ENCODE measurements at places on chromosomes 12 and 14. TPM values are rescaled to one million over a fixed set of nuclear protein-coding genes. Genes with fewer than 3 reads are reported as not detected.

The ADAMTS20 gene
- 0.45 TPM for polyA plus RNA-seq

GRCh38 chr12:67709367-67709954 is 60.9 kb downstream of the DYRK2 start:
- H3K27me3 ChIP-seq = no peaks in the 10 kb centered on the region
- H3K36me3 ChIP-seq = no peaks in the 10 kb centered on the region
- no peaks in the 10 kb centered on the region for H3K4me1 ChIP-seq
- H3K4me3 ChIP-seq = no peak overlapping the region
- H3K27ac ChIP-seq = no peak overlapping the region

- no peak overlapping the region for H3K27ac ChIP-seq
- no peaks in the 10 kb centered on the region for H3K27me3 ChIP-seq
- peaks cover 3% of the 10 kb centered on the region for H3K4me1 ChIP-seq
- no peak overlapping the region for H3K4me3 ChIP-seq
- H3K36me3 ChIP-seq = no peaks in the 10 kb centered on the region
- DNase-seq = no peak
Measured at GRCh38 chr14:64830961-64831360, 48.7 kb downstream of the SPTB start.

DNA sequence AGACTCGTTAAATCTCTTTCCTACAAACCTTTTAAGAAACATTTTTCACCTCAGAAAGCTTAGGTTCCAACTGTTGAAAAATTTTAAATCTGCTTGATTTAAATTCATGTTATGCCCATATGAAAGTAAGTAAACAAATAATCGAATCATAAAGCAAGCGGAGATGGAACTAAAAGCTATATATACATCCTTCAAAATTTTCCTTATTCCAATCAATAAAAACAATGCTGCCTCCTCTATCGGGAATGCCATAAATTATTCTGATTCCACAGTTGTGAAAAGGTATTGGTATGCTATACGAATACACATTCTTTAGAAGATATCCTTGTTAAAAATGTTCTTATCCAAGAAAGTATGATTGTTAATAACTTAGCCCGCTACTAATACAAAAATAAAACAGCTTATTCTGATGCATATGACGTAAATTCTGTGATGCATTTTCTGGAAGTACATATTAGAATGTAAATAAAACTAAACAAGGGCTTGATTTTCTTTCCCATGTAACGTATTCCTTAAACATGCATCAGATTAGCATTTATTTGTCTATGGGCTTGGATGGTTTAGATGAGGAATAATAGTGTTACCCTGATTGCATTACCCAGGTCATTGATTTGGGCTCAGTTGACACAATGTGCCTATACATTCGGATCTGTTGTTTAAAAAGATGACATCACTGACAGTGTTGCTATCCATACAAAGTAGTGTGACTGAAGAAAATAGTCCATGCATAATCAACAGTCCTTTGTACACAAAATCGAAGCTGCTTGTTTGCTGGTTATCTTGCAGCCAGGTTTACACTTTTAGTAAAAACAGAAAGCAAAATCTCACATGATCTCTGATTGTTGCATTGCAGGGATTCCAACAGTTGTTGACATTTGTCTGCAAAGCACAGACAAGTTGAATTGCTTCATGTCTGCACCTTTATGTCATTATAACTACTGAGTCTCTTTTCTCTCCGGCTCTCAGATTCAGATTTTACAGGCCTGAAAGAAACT is 656 bp upstream of the DTD2 start:
- H3K4me3 ChIP-seq = peak overlapping the region; percentile 79
- H3K27ac ChIP-seq = peak overlapping the region; percentile 94
- H3K4me1 ChIP-seq = peaks cover 4% of the 10 kb centered on the region
- no peaks in the 10 kb centered on the region for H3K36me3 ChIP-seq
- no peak for DNase-seq
- no peaks in the 10 kb centered on the region for H3K27me3 ChIP-seq

GRCh38 chr14:54567639-54568561 is 972 bp downstream of the SAMD4A start:
- peak; percentile 82 for DNase-seq
- H3K4me3 ChIP-seq = peak overlapping the region; percentile 78
- H3K27ac ChIP-seq = peak overlapping the region; percentile 89
- H3K4me1 ChIP-seq = peaks cover 19% of the 10 kb centered on the region
- H3K36me3 ChIP-seq = no peaks in the 10 kb centered on the region
- H3K27me3 ChIP-seq = no peaks in the 10 kb centered on the region

GRCh38 chr12:42129595-42130204 is 15.0 kb downstream of the GXYLT1 start:
- no peaks in the 10 kb centered on the region for H3K27me3 ChIP-seq
- H3K36me3 ChIP-seq = no peaks in the 10 kb centered on the region
- no peaks in the 10 kb centered on the region for H3K4me1 ChIP-seq

The ESPL1 gene
- polyA plus RNA-seq = 9.2 TPM

DNA sequence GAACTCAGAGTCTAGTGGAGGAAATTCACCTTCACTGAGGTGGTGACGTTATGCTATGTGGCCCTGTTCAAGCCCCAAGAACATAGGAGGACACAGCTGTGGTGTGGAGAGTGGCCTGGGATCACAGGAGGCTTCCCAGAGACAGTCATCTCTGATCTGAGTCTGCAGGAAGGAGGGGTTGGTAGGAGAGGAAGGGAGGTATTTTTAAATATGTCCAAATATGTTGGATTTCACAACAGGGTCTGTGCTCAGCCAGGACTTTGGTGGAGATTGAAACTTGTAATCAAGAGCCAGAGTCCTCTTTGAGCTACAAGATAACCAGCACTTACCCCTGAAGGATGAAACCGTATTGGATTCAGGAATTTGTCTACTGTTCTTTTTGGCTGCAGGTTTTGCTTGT is 26.4 kb upstream of the MED13L start:
- no peaks in the 10 kb centered on the region for H3K36me3 ChIP-seq
- H3K4me3 ChIP-seq = no peak overlapping the region
- no peak for DNase-seq
- no peaks in the 10 kb centered on the region for H3K27me3 ChIP-seq
- no peak overlapping the region for H3K27ac ChIP-seq
- peaks cover 19% of the 10 kb centered on the region for H3K4me1 ChIP-seq

- no peak overlapping the region for H3K27ac ChIP-seq
- peaks cover 9% of the 10 kb centered on the region for H3K36me3 ChIP-seq
- no peak overlapping the region for H3K4me3 ChIP-seq
- DNase-seq = no peak
- H3K27me3 ChIP-seq = no peaks in the 10 kb centered on the region
Measured at GRCh38 chr12:29167988-29168387, 18.9 kb downstream of the FAR2 start.

- H3K4me3 ChIP-seq = no peak overlapping the region
- no peaks in the 10 kb centered on the region for H3K36me3 ChIP-seq
- no peaks in the 10 kb centered on the region for H3K27me3 ChIP-seq
- H3K27ac ChIP-seq = no peak overlapping the region
- DNase-seq = no peak
Measured at GRCh38 chr12:46158501-46158900, 110.3 kb downstream of the SLC38A1 start.

GRCh38 chr14:68458840-68459469 is 333.9 kb downstream of the ZFP36L1 start:
- no peaks in the 10 kb centered on the region for H3K36me3 ChIP-seq
- DNase-seq = peak; percentile 92
- peak overlapping the region; percentile 68 for H3K27ac ChIP-seq
- no peaks in the 10 kb centered on the region for H3K27me3 ChIP-seq
- no peak overlapping the region for H3K4me3 ChIP-seq
- H3K4me1 ChIP-seq = peaks cover 12% of the 10 kb centered on the region

DNA sequence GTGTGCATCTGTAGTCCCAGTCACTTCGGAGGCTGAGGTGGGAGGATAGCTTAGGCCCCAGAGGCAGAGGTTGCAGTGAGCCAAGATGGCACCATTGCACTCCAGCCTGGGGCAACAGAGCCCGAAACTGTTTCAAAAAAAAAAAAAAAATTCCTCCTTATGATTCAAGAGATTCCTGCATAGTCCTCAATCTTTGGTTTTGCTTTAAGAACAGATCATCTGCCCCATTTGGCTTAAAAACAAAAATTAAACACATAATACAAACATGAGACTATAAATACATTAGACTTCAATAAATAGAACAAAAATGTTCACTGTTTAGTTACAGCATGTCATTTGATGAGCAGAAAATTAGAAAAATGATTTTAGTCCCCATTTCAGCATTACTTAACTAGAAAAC is 131.2 kb downstream of the PAWR start:
- H3K4me1 ChIP-seq = no peaks in the 10 kb centered on the region
- no peaks in the 10 kb centered on the region for H3K27me3 ChIP-seq
- H3K4me3 ChIP-seq = no peak overlapping the region
- DNase-seq = no peak

The BCDIN3D gene
- 6.7 TPM for polyA plus RNA-seq

The PKP2 gene
- polyA plus RNA-seq = 6.8 TPM

DNA sequence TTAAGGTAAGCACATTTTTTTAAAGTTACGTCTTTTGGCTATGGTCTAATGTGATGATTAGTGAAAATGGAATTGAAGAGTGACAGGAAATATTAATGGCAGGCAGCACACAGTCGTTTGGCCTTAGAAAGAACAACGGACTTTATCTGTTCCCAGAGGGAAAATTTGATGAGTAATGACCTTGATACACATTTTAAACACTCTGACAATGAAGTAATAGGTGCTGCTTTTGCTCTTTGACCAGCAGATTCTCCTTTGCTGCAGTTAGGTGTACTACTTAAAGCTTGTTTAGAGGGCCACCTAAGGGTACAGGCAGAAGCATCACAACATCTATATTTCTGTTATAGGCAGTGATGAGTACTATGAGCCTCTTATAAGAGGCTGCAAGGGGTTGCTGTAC is 27.1 kb upstream of the RNU6-8 start:
- DNase-seq = peak; percentile 14
- no peaks in the 10 kb centered on the region for H3K36me3 ChIP-seq
- H3K27me3 ChIP-seq = no peaks in the 10 kb centered on the region
- H3K27ac ChIP-seq = no peak overlapping the region

The SPTSSA gene
- 41.1 TPM for polyA plus RNA-seq

The LRRK2 gene
- polyA plus RNA-seq = 33.9 TPM

The LTB4R gene
- polyA plus RNA-seq = 6.2 TPM

DNA sequence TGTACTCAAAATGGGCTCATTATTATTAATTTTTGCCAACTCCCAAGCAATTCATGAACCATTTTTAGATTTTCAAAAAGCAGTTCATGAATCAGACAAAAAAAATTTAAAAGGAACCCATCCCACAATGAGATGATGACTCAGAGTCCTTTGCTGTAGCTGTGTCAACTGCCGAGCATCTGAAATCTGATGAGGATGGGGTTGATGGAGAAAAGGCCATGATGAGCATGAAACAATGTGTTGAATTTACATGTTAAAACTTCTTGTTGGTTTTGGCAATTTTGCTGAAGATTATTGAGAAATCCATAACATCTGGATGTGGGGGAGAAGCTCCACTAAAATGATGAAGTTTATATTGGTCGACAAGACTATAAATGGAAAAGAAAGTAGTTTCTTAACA is 378.0 kb downstream of the FOXG1 start:
- no peaks in the 10 kb centered on the region for H3K27me3 ChIP-seq
- no peaks in the 10 kb centered on the region for H3K36me3 ChIP-seq
- H3K4me1 ChIP-seq = no peaks in the 10 kb centered on the region

- H3K27ac ChIP-seq = no peak overlapping the region
- no peaks in the 10 kb centered on the region for H3K36me3 ChIP-seq
- H3K27me3 ChIP-seq = no peaks in the 10 kb centered on the region
Measured at GRCh38 chr14:49942090-49942489, 49.2 kb downstream of the ARF6 start.

DNA sequence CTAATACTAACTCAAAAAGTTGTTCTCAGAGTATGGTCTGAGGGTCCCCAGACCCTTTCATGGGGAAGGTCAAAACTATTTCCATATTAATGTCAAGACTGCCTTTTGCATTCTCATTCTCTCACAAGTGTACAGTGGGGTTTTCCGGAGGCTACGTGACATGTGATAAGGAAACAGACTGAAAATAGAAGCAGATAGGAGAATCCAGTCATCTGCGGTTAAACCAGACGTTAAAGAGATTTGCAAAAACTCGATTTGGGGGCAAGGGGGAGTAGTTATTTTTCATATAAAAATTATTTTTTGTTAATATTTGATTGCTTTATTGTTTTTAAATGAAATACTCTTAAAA is 1.0 kb upstream of the NAP1L1 start:
- H3K4me3 ChIP-seq = peak overlapping the region; percentile 87
- DNase-seq = peak; percentile 25
- H3K36me3 ChIP-seq = no peaks in the 10 kb centered on the region

DNA sequence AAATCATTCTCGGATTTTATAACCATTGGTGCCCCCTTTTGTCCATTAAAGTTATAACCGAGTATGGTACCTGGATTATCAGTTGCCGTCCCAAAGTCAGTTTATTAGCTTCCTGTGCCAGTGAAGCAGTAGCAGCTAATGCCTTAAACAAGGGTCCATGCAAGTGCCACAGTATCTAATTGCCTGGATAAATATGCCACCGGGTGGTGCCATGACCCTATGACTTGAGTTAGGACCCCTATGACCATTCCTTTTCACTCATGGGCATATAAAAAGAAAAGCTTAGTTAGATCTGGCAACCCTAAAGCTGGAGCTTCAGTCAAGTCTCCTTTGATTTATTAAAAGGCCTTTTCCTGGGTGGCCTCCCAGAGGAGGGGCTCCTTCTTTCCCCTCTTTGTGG is 1314.6 kb downstream of the TMEM121 start:
- H3K36me3 ChIP-seq = no peaks in the 10 kb centered on the region
- no peak overlapping the region for H3K27ac ChIP-seq
- no peaks in the 10 kb centered on the region for H3K27me3 ChIP-seq
- DNase-seq = no peak
- no peaks in the 10 kb centered on the region for H3K4me1 ChIP-seq

- no peak overlapping the region for H3K4me3 ChIP-seq
- H3K27me3 ChIP-seq = no peaks in the 10 kb centered on the region
Measured at GRCh38 chr12:44842669-44843068, 33.4 kb downstream of the NELL2 start.

The CLEC7A gene
- 2.5 TPM for polyA plus RNA-seq

DNA sequence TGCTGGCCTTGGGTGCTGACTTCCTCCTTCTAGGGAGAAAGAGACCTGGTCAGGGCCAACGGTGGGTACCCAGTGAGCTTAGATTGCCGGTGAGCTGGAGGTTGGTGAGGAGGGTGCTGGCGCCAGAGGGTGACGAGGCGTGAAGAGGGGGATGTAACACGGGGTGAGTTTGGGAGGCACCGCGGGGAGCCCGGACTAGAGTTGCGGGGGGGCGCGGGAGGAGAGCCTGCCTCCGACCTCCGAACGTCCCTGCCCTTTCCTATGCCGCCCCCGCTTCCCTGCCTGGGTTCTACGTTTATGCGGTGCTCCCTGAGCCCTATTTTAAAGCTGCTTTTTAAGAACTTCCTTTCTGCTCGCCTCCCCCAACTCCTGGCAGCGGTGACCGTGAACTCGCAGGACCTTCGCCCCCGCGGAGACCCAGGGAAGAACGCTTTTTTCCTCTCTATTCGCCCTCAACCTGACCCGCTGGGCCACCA is 18.6 kb downstream of the OR6S1 start:
- no peaks in the 10 kb centered on the region for H3K36me3 ChIP-seq
- H3K27me3 ChIP-seq = peaks cover 60% of the 10 kb centered on the region
- H3K4me1 ChIP-seq = peaks cover 25% of the 10 kb centered on the region
- H3K4me3 ChIP-seq = no peak overlapping the region
- DNase-seq = no peak
- no peak overlapping the region for H3K27ac ChIP-seq

All from spinal cord (tissue), 10 donors.